ENCODE measurements at places on chromosomes 13 and 19.

DNA sequence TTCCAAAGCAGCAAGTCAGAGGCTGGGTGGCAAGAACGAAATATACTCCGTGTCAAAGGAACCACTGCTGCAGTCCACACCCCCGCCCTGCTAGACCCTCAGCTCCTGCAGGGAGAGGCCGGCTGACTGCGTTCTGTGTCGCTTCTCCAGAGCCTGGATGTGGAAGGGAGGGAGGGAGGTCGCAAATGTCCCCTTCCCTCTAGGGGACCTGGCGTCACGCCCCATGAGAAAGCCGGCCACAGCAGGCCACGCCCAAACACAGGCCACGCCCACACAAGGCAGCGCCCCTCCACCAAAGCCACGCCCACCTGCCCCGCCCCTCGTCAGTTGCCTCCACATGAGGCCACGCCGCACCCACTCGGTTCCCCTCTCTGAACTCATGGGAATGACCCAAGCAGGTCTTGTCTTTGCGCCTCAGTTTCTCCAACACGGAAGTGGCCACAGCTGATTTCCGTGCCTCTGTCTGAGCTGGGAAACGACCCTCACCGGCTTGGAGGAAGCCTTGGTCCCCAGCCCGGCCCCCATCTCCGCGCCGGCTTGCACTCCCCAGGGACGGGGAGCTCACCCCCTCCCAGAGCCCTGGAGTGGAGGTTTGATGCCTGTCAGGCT, 38.4 kb upstream of the TCF3 start:
- DNase-seq = no peak

DNA sequence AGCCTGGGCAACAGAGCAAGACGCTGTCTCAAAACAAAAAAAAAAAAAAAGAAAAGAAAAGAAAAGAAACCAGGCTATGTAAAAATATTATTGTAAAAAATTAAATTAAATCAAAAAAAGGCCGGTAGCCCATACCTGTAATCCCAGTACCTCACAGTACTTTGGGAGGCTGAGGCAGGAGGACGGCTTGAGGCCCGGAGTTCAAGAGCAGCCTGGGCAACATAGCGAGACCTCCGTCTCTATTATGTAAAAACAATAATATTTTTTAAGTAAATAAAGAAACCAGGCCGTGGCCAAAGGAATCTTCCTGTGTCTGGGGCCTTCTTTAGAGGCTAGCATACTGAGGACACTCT, 770 bp upstream of the CAPNS1 start:
- DNase-seq = no peak

GRCh38 chr13:74683411-74683810, 549.2 kb upstream of the KLF12 start:
- DNase-seq = peak; percentile 8

DNA sequence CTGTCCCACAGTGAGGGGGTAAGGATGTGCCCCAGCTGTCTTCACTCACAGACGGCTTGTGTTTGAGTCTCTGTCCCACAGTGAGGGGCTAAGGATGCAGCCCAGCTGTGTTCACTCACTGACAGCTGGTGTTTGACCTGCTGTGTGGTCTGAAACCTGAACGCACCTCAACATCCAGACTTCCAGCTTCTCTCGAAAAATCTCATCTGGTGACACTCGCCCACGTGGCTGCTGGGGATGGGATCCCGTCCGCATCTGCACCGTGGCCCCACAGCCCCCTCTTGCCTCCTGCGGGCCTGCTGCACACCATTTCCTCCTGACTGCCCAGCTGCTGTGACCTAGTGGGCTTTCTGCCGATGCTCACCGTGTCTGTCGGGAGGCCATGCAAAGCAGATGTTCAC, 27.3 kb downstream of the CHAF1A start:
- no peak for DNase-seq

DNA sequence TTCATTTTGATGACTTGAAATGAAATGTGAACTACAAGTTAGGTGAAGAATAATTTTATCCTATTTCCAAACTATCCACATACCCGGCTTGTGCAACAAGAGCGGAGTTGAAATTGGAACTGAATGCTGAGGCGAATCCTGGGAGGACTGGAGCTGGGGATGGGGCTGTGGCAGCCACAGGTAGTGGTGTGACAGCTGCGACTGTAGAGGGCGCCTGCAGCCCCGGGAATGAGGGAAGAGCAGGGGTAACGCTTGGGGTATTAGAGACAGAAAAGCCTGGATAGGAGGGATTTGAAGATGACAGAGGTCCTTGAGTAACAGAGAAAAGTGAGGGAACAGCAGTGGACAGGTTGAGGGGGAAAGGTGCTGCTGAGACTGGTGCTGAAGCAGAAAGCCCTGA, 22.0 kb upstream of the STOML3 start:
- DNase-seq = no peak

DNA sequence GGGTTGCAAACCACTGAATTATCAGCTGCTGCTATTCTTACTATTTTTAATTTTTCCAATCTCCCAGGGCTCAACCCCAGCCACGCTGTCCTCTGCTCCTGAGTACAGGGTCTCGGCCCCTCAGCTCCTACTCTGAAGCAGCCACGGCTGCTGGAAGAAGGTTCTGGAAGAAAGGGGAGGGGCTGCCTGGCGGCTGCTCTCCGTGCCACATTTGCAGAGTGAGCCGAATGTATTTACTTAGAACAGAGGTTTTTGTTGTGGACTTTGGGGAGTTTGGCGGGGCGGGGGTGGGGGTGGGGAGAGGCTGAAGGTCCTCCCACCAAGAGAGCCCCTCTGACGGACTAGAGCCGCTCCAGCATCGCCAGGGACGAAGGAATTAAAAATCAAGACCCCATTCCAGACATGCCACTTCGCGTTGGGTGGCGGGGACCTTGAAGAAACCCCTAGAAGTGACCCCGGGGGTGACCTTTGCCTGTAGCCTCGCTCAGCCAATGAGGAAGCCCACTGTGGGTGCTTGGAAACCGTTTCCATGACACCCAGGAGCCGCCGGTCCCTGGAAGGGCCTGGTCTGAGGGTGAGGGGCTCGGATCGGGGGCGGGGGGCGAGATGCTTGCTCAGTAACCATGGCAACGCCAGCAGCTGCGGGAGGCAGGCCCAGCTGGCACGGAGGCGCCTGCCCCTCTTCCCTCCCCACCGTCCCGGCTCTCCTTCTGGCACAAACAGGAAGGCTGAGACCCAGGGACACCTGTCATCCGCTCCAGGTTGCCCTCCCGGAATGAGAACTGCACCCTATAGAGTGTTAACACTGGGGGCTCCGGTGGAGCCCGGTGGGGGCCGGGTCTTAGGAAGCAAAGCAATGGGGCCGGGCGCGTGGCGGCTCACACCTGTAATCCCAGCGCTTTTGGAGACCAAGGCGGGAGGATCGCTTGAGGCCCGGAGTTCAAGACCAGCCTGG, 54.2 kb upstream of the PTPRS start:
- DNase-seq = no peak

DNA sequence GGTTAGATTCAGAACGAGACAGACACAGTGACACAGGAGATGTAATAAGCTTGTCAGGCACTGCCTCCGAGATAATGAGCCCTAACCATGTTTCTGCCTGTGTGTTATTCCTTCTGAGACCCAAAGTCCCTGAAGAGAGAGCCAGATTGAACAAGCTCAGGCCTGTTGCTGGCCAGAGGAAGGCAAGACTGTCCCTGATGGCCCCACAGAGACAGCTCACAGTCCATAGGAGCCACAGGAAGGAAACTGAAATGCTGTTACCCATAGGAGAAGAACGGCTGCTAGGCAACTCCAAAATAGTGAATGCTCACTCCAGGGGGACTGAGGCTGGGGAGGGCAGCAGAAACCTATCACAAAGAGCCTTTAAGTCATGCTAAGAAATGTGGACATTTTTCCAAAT, 31.8 kb upstream of the RFXAP start:
- no peak for DNase-seq

DNA sequence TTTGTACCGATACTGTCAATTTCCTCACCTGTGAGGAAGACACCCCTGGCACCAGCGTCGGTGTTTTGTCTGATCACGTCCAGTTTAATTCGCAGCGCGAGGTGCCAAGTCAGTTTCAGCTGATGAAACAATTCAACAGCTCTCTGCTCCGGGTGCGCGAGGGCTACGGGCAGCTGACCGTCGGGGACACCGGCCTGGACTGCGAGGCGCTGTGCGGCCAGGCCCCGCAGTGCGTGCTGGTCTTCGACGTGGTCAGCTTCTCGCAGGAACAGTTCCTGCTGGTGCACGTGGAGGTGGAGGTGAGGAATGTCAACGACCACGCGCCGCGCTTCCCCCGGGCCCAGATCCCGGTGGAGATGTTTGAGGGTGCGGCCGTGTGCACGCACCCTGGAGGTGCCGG, 171.5 kb downstream of the OLFM4 start:
- no peak for DNase-seq

DNA sequence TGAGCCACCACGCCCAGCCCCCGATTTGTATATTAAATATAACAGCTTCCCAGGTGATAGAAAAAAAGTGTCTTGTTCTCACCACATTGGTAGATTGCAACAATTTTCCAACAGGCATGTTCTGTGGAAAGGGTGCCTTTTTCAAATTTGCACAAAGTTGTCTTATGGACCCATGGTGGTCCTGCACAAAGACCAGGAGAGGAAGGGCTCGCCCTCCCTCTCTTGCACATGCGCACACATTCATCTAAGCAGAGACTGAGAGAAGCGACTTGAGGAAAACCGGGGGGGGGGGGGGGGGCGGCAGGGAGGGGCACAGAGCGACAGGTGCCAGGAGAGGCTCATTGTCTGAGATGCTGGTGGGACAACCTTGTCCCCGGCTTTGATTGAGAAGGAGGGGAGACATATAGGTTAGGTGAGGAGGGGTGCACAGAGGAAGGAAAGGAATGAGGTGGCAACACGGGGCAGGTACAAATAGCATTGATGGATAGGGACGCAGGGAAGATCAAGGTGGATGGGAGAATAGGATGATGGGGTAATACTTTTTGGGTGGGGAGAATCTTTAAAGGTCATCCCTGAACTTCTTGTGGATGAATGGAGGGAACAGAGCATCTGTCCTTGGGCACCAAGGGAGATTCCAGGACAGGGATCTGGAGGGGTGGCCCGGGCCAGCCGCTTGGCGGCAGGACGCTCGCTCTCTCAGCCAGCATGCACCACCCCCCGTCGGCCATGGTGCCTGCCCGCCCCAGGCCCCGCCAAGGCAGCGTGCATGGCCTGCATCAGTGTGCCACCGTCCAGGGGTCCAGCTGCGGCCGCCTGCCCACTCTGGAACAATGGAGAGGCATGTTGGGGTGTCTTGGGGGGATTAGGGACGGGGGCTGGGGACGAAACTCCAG, 76.0 kb downstream of the IER2 start:
- DNase-seq = no peak

GRCh38 chr19:19532806-19533701, 4.3 kb downstream of the YJEFN3 start:
- DNase-seq = no peak

DNA sequence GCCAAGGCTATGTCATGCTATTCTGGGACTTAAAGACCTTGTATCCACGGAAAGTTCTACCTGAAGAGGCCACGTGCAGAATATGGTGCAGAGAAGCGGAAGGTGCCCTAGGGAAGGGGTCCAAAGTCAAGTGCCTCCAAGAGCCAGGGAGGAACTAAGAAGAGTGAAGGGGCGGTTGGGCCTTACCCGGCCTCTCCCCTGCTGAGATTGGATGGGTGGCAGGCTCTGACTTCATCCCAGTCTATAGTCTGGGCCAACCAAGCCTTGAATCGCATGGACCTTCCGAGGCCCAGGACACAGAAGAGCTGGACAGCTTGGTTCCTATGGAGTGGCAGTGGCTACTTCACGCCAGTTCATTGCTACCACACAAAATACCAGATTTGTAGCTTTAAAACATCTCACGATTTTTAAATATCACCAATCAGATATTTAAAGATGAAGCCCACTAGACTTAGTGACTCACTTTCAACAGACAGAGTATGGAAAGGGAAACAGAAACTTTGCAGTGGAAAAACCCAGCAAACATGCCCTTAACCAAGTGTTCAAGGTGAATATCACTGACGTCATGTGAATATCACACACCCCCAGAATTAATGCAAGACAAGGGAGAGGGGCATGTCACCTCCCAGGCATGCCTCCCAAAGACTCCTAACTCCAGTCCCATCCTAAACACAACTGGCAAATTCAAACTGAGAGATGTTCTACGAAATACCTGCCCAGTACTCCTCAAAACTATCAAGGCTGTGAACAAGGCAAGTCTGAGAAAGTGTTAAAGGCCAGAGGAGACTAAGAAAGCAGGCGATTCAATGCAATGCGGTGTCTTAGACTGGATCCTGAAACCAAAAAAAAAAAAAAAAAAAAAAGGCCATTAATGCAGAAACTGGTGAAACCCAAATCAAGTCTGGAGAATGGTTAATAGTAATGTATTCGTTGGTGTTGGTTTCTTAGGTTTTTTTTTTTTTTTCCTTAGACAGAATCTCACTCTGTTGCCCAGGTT, 10.2 kb downstream of the C19orf12 start:
- no peak for DNase-seq

DNA sequence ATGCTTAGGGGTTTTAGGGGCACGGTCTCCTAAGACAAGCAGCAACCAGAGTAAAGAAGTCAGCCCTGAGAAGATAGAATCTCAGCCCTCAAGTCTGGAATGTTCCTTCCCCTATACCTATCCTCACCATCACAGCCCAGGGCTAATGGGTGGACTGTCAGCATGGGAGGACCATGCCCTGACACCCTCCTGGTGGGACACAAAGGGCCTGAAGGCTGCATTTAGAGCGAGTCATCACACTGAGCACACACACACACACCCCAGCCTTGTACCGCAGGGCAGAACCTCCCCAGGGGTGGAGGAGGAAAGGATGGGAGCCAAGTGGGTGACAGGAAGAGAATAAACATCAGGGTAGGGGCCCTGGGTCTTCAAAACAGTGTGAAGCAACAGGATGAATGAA, 174.8 kb upstream of the SERP2 start:
- DNase-seq = no peak

- no peak for DNase-seq
Observed at GRCh38 chr13:61247149-61247936, 168.3 kb downstream of the PCDH20 start.

- no peak for DNase-seq
Observed at GRCh38 chr13:23430664-23431063, 2.8 kb downstream of the SACS start.

DNA sequence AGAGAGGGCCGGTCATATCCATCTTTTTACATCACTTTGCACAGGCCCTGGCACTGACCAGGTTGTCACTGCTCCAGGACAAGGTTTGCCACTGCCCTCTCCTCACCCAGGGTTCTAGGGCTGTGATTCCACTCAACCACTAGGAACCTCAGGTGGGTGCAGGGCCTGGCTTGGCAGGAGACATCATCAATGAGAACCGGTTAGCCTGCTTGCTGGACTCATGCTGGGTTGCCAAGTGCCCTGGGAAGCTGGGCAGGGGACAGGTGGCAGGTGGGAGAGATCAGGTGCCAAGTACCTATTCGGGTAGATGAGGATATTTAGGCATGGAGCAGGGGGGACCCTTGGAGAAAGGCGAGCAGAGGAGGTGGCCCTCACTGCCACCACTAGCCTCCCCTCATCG, 4.2 kb upstream of the CERS4 start:
- DNase-seq = peak; percentile 74

- DNase-seq = no peak
Observed at GRCh38 chr13:37956536-37956935, 87.0 kb upstream of the TRPC4 start.

GRCh38 chr13:45674908-45675307, 27.2 kb upstream of the CBY2 start:
- no peak for DNase-seq

Data from prostate gland (tissue), 2 donors.